ENCODE measurements at places on chromosomes 3 and 15. TPM values are rescaled to one million over a fixed set of nuclear protein-coding genes. Genes with fewer than 3 reads are reported as not detected.

The BDH1 gene
- 42.8 TPM for polyA plus RNA-seq

The CDCP1 gene
- polyA plus RNA-seq, result 2.2 TPM

DNA sequence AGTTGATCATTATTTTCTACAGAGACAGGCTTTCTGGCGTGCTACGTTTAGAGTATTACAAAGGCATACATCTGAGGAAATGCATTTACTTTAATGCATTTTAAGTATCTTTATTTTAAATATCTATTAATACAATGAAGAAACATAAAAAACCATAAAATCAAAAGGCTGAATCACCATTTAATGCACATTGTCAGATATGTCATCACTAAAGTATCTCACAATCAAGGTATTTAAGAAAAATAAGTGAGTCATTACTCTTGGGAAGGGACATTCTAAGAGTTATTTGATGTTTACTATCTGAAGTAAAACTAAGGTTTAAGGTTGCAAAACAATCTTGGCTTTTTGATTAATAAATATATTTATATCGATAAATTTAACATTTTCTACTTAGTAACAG, 102.2 kb downstream of the CTNNB1 start:
- no peak for DNase-seq

GRCh38 chr3:22969276-22969675, 233.9 kb upstream of the UBE2E2 start:
- DNase-seq, result no peak

DNA sequence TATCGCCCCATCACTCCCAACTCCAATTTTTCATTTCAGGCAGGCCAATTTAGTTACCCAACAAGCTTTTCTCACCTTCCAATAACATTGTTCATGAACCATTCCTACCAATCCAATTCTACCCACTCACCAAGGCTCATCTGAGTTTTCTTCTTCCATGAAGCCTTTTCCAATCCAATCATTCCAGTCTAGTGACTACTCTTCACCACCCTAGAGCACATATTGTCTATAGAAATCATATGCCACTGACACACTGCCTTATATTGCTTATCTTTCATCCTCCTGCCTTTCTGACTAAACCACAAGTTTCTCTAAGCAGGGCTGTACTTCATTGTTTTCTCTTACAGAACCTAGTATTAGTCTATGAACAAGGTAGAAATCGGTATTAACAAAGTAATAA, 11.4 kb downstream of the CCDC14 start:
- no peak for DNase-seq

DNA sequence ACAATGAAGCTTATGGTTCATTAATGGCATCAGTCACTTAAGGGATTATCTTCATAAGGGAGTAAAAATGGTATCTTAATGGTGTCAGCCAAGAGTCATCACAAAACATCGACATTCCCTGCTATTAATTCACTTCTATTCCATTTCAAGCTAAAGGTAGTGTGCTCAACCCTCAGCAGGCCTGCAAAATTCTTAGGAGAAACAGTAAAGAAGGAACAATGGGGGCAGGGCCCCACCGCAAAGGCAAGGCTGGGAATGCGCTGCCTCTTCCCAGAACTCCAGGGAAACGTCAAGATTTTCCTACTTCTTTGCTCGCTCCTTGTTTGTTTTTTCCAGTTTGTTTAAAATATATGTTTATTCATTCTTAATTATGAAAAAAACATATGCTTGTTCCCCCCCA, 187.3 kb upstream of the TSC22D2 start:
- no peak for DNase-seq

- DNase-seq, result no peak
Measured at GRCh38 chr3:194318511-194319161, 32.5 kb downstream of the CPN2 start.

GRCh38 chr3:131701153-131701770, 198.5 kb upstream of the MRPL3 start:
- DNase-seq, result no peak

- DNase-seq, result no peak
Measured at GRCh38 chr3:13870902-13871301, 9.0 kb downstream of the WNT7A start.

GRCh38 chr15:42691770-42692169, 45.2 kb downstream of the CDAN1 start:
- DNase-seq, result no peak

DNA sequence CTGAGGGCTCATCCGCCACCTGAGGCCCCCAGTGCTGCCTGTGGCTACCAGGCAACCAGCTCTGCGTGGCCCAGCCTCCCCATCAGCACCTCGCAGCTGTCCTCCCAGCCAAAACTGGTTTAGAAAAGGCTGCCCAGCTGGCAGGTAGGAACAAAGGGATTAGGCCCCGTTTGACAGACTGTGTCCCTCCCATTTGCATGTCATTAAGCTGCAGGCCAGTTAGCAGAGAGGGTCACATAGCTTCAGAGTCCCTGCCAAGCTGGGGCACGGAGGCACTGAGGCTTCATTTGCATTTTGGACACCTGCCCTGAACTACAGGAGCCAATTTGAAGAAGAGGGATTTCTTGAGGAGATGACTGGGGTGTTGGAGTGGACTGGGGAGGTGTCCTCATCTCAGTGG, 177.9 kb downstream of the TLE3 start:
- DNase-seq, result no peak

- no peak for DNase-seq
Measured at GRCh38 chr3:165459111-165459510, 262.9 kb upstream of the SLITRK3 start.

GRCh38 chr15:70321172-70321819, 223.6 kb upstream of the TLE3 start:
- peak; percentile 59 for DNase-seq

Data from left renal cortex interstitium (tissue), 4 donors.